Activated CD8-positive, alpha-beta memory T cell treated with anti-CD3 and anti-CD28 coated beads for 1 hour (primary cell): ENCODE measurements at places on chromosomes 2 and 18.

- peak; percentile 67 for DNase-seq
Measured at GRCh38 chr2:201233192-201233811, 27.0 kb upstream of the CASP8 start.

DNA sequence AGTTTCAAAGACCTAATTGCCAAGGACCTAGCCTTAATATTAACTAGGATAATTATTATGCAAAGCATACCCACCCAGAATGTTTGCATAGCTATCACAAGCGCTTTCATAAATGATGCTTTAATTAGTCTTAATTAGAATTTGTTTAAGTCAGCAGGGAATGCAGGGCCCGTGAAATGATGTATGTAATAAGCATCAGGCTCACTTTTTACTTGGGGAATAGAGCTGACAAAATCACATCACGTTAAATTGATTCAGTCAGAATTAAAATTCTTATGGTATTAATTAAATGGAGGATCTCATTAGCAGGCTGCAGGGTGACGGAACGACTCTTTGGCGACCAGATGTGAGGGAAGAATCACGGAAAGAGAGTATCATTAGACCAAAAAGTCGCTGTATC is 264.5 kb downstream of the GPD2 start:
- no peak for DNase-seq

DNA sequence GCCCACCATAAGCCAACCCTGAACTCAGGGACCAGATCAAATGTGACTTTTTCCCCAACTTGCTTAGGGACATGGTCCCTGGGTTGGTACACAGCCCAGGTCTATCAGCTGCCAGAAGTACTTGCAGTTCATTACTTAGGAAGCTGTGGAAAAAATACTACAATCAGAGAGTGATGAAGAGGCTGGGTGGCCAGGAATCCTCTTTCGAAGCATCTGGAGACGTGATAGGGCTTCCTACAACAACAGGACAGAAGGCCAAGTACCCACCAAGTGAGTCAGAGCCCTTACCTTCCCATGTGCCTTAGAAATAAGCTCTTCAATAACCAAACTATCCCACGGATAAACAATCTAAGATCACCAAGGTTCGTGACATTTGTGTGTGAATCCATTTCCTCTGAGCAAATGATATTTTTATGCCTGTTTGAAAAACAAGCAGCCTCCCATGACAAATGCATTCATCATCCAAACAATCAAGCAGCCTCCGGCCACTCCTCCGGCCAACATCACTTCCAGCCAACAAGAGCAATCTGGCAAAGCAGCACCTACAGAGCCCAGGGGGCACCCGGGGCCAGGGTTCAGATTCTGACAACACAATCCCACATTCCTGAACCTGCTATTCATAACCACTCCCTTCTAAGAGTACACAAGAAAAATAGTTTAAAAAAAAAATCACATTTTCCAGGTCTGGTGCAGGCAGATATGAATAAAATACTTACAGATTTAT is 26.4 kb downstream of the TBC1D8 start:
- no peak for DNase-seq

GRCh38 chr2:206275312-206276055 is 1.0 kb downstream of the ZDBF2 start:
- no peak for DNase-seq
